ENCODE measurements at places on chromosomes 5 and 9.

DNA sequence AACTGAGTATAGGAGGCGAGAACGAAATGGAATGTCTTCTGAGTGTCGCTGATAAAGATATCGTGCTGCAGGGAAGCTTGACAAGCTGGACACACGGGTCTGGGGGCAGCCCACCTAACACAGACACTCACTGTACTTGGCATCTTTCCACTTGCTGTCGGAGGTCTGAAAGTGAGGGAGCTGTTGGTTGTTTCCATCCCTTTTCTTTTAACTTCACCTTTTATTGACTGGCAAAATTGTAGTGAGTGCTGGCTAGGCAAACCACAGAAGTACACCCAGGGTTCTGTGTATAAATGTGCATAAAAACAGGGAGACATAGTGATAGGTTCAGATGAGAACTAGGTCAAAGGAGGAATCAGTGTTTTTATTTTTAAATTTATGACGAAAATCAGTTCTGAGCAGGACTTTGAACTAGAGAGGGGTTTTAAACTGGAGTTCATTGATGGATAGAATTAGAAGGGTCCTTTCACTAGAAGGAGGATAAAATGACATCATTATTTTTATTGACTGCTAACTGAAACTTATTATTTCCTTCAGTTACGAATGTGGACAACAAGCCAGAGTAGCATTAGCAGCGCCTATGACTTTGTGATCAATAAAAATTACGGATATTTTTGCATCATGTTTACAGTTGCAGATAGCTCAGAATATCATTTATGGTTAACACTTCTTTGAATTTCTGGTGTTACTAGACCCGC lies 817 bp downstream of the GAPVD1 start:
- DNase-seq: no peak

GRCh38 chr9:18384066-18384465 lies 89.9 kb upstream of the ADAMTSL1 start:
- no peak for DNase-seq

DNA sequence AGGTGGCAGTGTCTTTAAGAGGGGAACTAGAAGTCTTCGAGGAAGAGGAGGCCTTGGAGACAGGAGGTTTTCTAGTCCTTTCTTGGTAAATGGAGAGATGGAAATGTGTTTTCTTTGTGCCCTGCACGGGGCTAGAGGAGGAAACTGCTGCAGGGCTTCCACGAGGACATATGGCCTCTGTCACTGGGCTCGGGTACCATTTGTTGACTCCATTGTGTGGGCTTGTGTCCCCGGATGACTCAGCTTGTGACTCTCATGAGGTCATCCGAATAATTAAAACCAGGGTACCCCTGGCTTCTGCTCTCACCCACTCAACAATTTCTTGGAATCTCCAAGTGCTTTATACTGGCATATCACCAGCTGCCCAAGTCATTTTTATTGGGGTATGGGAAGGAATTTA lies 261.7 kb downstream of the KIF4B start:
- DNase-seq: no peak

- no peak for DNase-seq
Measured at GRCh38 chr9:4226331-4227250, 73.3 kb downstream of the GLIS3 start.

DNA sequence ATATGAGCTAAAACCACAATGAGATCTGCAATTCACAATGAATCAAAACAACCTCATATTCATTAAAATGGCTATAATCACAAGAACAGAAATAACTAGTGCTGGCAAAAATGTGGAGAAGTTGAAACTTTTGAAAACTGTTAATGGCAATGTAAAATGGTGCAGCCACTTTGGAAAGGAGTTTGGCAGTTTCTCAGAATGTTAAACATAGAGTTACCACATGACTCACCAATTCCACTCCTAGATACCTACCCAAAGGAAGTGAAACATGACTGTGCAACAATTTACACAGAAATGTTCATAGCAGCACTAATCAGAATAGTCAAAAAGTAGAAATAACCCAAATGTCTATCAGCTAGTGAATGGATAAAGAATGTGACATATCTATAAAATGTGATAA lies 862.2 kb downstream of the DTWD2 start:
- DNase-seq: no peak

- DNase-seq: no peak
Measured at GRCh38 chr5:71596169-71596568, 9.0 kb downstream of the MCCC2 start.

DNA sequence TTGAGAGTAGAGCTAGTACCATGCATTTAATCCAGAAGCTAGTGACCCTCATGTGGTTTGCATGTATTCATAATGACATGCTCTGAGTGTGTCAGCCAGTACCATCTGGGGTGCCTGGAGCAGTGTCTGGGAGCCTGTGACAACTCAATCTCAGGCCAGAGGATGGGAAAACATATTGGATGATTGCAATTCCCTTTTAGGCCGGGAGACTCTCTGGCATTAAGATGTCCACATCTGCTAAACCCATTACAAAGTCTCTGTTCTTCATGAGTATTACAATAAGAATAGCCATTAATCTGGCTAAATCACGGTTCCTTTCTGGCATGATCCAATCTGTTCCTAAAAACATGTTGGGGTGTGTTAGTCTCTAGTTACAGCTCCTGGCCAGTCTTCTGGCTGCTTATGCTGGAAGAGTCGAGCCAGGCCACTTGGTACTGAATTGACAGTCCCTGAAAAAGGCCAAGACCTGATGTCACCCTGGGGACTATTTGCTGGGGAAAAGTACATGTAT lies 475.7 kb downstream of the ENC1 start:
- peak; percentile 8 for DNase-seq

DNA sequence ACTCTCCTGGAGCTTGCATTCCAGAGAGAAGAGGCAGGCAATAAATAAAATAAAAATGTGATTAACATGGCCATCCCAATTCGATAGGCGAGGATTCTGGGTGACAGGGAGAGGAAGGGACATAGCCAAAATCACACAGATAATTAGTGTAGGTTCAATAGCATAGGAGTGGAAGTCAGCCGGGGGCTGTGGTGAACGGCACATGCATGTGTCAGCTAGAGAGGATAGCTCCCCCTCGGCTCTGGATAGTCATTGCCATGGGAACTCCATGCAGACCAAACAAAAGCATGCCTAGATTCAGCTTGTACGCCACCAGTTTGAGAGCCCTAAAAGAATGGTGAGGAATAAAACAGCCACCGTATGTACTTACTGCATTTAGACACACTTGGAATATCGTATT lies 223.5 kb downstream of the GRIA1 start:
- DNase-seq: no peak

DNA sequence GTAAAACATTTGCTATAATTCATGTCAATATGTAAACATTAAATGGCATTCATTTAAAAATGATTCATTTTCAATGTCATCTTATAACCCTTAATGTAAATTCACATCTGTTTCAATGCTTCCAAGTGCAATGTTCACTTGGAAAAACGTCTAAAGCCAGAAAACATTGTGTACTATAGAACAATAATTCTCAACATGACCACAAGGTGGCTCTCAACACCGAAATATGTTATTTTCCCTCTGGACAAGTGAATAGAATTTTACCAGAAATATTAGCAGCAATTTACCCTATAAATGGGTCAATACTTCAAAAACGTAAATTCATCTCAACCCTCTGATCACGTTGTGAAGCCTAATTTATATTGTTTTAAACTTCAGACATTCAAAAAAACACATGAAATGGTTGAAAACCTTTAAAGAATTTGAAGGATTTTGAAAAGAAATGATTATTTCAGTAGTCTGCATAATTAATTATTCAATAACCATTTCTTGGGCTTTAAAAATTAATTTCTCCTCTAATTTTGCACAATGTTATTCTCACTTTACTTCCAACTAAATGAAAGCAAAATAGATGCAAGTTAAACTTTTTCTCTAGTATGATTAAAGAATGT lies 11.0 kb downstream of the CDH10 start:
- peak; percentile 21 for DNase-seq

GRCh38 chr9:112198646-112199045 lies 23.5 kb upstream of the SUSD1 start:
- no peak for DNase-seq

GRCh38 chr9:33817327-33818166 lies 587 bp downstream of the UBE2R2 start:
- DNase-seq: peak; percentile 26

DNA sequence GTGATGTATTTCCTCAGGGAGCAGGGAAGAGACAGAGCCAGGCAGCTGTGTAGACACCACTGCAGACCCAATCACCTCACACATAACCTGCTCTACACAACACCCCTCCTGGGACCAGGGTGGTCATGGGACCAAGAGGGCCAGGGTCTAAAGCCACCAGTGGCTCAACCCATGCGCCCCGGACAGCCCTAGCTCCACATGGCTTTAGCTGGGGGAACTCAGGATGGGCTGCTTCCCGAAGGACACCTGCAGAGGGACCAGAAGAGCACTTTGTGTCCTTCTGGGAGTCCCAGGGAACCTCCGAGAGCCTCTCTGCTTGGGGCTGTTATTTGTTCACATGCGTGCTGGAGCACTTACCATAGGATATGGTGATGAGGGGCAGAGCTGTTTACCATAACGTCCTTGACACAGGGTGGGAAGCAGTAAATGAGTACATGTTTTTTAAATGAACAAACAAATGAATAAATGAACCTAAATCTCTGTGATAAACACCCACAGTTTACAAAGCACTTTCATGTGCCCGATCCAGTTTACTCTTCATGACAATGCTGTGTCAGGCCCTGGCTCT lies 12.3 kb downstream of the SEPTIN8 start:
- DNase-seq: no peak

GRCh38 chr5:179913461-179913860 lies 5.8 kb upstream of the TBC1D9B start:
- DNase-seq: no peak

DNA sequence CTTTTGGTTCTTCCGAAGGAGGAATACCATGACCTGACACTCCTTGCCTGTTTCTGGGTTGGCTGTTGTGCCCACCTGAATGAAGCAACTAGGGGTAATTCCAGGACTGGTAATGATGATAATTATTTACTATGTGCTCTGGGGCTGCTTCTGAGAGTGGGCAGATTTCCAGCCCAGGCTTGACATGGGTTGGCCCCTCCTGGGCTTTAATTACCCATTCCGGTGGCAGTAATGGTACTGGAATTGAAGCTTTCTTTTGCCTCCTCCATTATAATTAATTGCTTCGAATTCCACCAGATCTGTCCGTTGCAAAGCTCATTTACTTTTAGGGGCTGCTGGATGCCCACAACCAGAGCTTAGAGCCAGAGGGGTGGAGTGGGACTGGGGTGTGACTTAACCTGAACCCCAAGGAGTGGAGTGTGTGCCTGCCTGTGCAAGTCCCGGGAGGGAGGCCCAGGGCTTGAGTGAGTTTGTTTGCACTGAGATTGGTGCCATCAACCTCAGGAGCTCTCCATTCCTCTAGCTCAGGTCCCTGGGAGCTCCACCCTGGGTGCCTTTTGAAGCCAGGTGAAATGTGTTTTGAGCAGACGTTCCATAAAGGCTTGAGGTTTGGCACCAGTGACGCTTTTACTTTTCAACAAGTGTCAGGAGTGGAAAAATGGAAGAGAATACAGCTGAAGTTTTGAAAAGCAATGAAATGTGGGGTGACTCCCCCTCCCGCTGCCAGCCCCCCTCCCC lies 214.6 kb downstream of the PDZD2 start:
- no peak for DNase-seq

GRCh38 chr9:81682797-81683196 lies 6.5 kb downstream of the TLE1 start:
- DNase-seq: no peak

GRCh38 chr9:86326536-86326935 lies 27.7 kb downstream of the TUT7 start:
- DNase-seq: no peak

- DNase-seq: peak; percentile 40
Measured at GRCh38 chr5:78648359-78649210, at the start of gene LHFPL2. Gene LHFPL2 (minus strand): TSS chr5:78648772. CDS start chr5:78510213, 138,559 bp downstream.

DNA sequence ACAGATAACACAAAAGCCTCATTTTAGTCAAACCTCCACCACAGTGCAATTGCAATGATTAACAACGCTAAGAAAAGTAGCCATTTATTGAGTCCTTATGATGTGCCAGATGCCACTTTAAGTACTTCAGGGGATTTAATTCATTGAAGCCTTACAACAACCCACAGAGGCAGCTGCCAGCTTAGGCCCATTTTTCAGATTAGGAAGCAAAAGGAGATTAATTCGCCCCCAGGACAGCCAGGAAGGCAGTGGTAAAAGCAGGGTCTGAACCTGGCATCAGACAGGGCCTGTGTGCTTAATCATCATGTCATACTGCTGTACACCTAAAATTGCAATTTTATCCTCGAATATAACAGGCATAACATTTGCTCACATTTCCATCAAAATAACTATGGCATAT lies 23.9 kb downstream of the MED27 start:
- DNase-seq: peak; percentile 54

GRCh38 chr5:7897014-7897600 lies 28.2 kb downstream of the MTRR start:
- DNase-seq: peak; percentile 35

GRCh38 chr5:112917453-112917995 lies 4.5 kb downstream of the REEP5 start:
- no peak for DNase-seq

GRCh38 chr9:87065981-87066380 lies 118.7 kb upstream of the GAS1 start:
- DNase-seq: no peak

DNA sequence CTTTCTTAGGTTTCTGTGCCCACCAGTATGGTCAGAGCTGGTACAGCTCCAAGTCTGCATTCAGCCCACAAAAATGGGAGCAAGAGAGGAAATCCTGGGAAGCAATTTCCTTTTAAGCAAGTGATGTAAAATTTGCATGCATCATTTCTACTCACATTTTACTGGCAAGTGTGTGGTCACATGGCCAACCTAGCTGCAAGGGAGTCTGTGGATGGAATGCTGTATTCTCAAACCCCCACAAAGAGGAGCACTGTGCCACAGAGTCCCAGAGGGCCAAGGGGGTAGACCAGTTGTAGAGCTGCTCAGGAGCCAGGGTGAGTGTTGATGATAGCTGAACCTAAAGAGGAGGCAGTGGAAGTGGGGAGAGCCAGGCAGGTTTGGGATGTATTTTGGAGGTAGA lies 154.3 kb upstream of the SPRY4 start:
- no peak for DNase-seq

DNA sequence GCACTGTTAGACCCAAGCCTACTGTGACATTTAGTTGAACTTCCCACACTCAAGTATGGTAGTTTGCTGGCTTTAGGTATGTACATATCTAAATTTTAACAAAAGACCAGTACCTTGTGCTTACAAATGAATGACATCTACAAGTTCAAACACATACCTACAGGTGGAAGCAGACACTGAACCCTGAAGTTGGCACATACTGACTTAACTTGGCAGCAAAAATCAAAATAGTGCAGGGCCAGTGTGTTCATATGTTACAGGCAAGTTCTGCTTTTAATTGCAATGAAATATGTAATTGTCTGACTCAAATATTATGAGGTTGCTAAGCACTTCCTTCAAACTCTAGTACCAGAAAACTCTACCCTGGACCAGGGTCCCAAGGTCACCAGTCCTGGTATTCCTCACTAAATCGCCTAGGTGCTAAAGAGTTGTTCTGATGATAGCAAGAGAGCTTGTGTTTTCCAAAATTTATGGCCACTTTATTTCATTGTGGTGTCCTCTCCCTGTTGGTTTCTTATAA lies 77.4 kb downstream of the MEGF10 start:
- no peak for DNase-seq

GRCh38 chr9:33416996-33417395 lies 14.6 kb upstream of the AQP7 start:
- DNase-seq: no peak

GRCh38 chr9:135494791-135495559 lies 5.5 kb upstream of the MRPS2 start:
- DNase-seq: no peak
